ENCODE measurements at places on chromosomes 3 and 15.

DNA sequence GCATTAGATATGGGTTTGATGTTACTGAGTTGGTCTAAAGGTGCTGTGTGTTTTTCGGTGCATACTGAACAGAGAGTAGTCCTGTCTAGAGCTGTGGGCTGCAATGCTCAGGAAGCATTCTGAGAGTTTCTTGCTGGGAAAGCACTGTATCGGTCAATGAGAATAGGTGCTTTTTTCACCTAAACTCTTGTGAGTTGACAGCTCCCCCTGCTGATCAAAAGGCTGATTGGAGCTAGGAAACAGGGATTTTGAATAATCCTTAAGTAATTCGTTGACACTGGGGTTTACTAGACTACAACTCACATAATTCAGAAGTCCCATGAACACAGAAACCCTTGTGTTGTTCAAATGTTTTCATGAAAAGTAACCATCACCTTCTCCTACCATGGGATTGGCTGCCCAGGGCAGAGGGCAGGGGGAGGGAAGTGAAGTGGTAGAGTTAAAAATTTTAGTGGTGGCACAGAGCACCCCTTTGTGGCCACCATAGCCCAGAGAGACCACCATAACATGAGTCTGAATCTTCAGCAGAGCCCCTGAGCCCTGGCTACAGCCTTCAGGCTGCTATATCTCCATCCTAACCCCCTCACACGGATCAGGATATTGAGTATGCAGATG lies 13.0 kb upstream of the MANF start:
- no peak for DNase-seq

GRCh38 chr3:120773932-120774331 lies 31.4 kb downstream of the GTF2E1 start:
- DNase-seq, result no peak

DNA sequence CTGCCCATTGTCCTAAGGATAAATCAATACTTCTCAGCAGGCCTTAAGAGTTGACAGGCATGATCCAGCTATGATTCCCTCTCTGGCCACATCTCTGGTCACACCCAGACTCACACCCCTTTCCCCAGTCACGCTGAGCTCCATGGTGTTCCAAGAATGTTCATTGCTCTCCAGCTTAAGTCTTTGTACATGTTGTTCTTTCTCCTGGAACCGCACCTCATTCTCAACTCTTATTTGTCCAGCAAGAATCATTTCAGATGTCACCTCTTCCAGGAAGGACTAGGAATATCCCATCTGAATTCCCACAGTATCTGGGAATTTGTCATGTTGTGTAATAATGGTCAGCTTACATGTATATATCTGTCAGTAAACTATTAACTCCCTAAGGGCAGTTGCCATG lies 118.3 kb upstream of the GALNT15 start:
- no peak for DNase-seq

- no peak for DNase-seq
Measured at GRCh38 chr15:33834892-33835743, 133.2 kb upstream of the CHRM5 start.

- DNase-seq, result no peak
Measured at GRCh38 chr3:183291497-183292031, 38.5 kb downstream of the B3GNT5 start.

- DNase-seq, result no peak
Measured at GRCh38 chr15:99315636-99316035, 64.4 kb downstream of the LRRC28 start.

- no peak for DNase-seq
Measured at GRCh38 chr3:54262541-54262940, 140.2 kb downstream of the CACNA2D3 start.

GRCh38 chr15:74307827-74308811 lies 59.3 kb downstream of the CYP11A1 start:
- peak; percentile 35 for DNase-seq

- no peak for DNase-seq
Measured at GRCh38 chr3:10949197-10949596, 43.4 kb upstream of the SLC6A1 start.

DNA sequence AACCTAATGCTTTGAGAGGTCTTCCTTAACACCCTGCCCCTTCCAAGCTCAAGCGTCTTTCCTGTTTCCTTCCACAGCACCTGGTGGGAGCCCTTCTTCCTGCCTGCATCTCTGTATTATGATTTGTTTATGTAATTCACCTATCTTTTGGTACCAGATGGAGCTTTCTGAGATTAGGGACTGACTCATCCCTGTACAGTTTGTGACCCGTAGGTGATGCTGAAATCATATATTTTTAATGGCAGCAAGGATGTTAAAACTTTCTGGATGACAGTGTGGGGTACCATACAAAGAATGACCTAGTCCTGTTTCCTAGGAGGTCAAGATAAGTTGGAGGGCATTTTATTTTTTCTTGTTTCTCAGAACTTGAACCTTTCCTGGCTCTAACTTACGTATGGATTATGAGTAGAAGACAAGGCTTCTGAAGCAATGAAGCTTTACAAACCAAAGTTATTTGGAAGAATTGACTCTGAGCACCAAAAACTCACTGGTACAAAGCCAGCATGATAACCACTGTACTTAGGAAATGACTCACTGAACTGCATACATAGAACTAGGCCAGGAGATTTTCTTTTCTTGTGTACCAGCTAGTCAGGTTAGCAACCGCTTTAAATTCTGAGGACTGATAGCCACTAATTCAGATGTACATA lies 46.6 kb downstream of the HHLA2 start:
- DNase-seq, result no peak

GRCh38 chr3:87615506-87615905 lies 339.1 kb upstream of the POU1F1 start:
- DNase-seq, result no peak

DNA sequence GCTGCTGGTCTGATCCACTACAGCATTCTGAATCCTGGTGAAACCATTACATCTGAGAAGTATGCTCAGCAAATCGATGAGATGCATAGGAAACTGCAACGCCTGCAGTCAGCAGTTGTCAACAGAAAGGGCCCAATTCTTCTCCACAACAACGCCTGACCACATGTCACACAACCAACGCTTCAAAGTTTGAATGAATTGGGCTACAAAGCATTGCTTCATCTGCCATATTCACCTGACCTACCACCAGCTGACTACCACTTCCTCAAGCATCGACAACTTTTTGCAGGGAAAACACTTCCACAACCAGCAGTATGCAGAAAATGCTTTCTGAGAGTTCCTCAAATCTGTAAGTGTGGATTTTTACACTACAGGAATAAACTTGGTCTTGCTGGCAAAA lies 54.7 kb upstream of the C2CD4B start:
- DNase-seq, result no peak

DNA sequence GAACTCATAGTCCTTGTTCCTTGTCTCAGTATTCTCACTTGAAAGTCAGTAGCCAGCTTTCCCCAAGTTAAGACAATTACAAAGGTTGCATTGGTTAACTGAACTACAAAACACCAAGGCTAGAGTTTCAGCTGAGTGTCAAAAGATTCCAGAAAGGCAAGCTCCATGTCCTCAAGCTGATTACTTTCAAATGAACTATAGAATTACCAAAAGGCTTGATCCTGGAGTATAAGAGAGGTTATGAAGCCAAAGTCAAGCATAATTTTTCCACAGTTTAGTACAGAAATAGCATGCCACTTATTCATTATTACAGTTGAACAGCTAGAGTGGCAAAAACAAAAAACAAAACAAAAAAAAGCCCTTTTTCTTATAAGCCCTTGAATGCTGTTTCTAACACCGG lies 51.9 kb downstream of the ZBTB20 start:
- no peak for DNase-seq

- no peak for DNase-seq
Measured at GRCh38 chr3:171653701-171654100, 156.6 kb downstream of the PLD1 start.

- DNase-seq, result no peak
Measured at GRCh38 chr3:154584041-154584440, 154.1 kb upstream of the GPR149 start.

DNA sequence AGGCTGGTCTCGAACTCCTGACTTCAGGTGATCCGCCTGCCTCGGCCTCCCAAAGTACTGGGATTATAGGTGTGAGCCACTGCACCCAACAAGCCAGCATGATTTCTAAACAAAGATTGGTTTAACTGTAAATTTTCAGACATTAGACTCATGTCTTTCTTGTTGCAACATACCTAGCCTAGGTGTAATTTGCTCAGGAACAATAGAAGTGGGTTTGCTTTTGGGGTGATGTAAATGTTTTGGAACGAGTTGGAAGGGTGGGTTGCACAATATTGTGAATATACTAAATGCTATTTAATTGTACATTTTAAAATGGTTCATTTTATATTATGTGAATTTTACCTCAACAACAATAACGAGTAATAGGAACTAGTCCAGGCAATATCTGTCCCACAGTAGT lies 7.1 kb downstream of the CCR4 start:
- DNase-seq, result no peak

- DNase-seq, result no peak
Measured at GRCh38 chr3:12885583-12885930, 44.2 kb upstream of the RPL32 start.

DNA sequence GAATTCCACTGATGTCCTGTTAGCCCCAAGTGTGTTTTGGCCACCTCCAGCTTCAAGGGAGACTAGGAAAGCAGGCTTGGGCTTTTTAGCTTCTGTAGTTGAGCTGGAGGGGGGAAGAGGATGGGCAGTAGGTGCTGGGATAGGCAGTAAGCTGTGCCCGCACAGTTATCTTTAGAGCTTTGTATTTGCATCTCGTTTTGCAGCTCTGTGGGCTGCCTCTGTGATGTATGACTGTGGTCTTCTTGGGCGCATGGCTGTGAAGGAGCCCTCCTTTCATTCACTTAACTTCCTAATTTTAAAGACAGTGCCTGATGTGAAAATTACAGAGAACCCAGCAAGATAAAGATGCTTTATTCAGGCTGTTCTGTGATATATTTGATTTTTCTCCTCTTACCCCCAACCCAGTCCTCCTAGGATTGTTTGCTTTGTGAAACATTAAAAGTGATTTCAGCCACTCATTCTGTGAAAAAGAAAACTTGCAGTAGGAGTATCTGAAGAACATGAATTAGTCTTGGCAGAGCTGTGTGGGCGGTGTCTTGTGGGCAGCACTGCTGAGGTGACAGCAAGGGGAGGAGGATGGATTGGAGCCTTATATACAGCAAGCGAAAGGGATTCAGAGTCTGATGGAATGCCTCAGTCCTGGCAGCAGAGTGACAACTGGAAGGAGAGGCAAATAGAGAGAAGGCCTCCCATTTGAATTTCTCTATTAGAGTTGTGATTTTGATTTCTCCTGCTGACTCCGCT lies 74.3 kb downstream of the LARS2 start:
- DNase-seq, result peak; percentile 76

- no peak for DNase-seq
Measured at GRCh38 chr3:27391796-27392195, 22.6 kb upstream of the NEK10 start.

GRCh38 chr3:196238612-196239560 lies 22.6 kb downstream of the SLC51A start:
- DNase-seq, result no peak

GRCh38 chr15:68774120-68774519 lies 46.6 kb downstream of the ANP32A start:
- DNase-seq, result no peak

GRCh38 chr15:52097180-52097579 lies 15.4 kb downstream of the BCL2L10 start:
- DNase-seq, result no peak

GRCh38 chr3:157837336-157837735 lies 268.9 kb downstream of the SHOX2 start:
- DNase-seq, result no peak

DNA sequence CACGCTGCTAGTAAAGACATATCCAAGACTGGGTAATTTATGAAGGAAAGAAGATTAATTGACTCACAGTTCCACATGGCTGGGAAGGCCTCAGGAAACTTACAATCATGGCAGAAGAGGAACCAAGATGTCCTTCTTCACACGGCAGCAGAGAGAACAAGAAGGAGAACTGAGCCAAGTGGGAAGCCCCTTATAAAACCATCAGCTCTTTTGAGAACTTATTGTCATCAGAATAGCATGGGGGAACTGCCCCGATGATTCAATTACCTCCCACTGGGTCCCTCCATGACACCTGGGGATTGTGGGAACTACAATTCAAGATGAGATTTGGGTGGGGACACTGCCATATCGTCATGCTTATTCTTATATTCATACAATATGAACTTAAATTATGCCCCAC lies 49.0 kb downstream of the DUT start:
- DNase-seq, result no peak

- DNase-seq, result peak; percentile 78
Measured at GRCh38 chr3:100068826-100069225, 45.5 kb downstream of the FILIP1L start.

GRCh38 chr3:84292128-84292527 lies 666.7 kb upstream of the CADM2 start:
- no peak for DNase-seq

DNA sequence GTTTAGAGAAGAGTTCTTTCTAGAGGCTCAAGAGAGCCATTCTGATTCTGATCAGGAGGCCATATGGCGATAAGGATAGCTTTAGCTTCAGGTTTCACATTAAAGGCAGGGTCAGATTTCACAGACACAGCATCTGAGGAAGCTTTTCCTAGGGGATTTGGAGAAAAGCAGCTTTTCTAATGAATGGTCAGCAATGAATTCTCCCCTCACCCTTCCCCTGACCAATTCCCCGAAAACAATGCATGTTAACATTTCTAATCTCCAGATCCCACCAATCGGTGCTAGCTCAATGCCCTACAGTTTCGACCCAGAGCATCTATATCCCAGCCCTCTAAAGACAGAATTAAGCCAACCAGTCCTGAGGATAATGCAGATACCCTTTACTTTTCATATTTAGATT lies 9.8 kb downstream of the AGBL1 start:
- no peak for DNase-seq

GRCh38 chr3:88343264-88343663 lies 193.5 kb downstream of the C3orf38 start:
- DNase-seq, result no peak

GRCh38 chr3:133750259-133750656 lies 4.1 kb downstream of the TF start:
- DNase-seq, result no peak

DNA sequence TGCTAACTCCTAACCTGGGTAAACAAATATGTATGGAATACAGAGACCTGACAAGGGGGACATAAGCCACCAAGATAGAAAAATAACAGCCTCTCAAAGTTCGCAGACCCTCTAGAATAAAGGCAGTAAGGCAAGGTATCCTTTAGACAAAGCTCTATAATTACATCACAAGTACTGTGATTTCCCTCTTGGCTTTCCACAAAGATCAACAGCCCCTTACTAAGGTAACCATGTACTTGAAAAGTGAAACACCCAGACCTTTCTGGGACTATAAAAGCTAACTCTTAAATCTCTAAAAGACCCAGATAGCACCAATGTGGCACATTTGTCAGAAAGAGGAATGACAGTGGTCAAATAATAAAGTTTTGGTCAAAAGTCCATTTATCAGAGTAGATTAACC lies 51.9 kb downstream of the TBL1XR1 start:
- no peak for DNase-seq

- no peak for DNase-seq
Measured at GRCh38 chr3:9512456-9513045, 41.1 kb downstream of the LHFPL4 start.

DNA sequence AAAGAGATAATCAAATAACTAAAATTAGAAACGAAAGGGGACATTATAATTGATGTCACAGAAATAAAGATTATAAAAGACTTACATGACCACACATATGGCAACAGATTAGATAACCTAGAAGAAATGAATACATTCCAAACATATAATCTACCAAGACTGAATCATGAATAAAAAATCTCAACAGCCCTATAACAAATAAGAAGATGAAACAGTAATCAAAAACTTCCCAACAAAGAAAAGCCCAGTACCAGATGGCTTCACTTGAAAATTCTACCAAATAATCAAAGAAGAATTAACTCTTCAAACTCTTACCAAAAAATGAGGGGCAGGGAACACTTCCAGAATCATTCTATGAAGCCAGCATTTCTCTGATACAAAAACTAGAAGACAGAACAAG lies 11.8 kb downstream of the TOP2B start:
- no peak for DNase-seq

All from stimulated activated CD4-positive, alpha-beta T cell treated with anti-CD3 and anti-CD28 coated beads, Interleukin-1b, Interleukin-23, amount 100 ng/mL, for 48 hours (primary cell).